ENCODE measurements at places on chromosomes 3 and 15.

DNA sequence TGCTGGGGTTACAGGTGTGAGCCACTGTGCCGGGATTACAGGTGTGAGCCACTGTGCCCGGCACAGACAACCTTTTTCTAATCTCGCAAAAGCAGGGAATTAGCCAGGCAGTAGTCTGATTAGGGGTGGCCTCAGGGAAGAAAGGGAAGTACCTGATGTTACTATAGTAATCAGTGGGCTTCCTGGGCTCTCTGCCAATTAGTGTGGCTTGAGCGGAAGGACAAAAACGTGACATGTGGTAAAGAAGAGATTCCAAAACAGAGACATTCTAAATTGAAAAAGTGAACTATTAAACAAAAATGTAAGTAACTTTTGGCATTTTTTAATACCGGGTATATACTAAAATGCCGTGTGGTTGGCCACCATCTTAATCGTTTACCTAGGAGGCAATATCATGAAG is 48.1 kb downstream of the CFAP20DC start:
- DNase-seq, result no peak

GRCh38 chr3:179076243-179077027 is 4.8 kb upstream of the ZMAT3 start:
- no peak for DNase-seq

DNA sequence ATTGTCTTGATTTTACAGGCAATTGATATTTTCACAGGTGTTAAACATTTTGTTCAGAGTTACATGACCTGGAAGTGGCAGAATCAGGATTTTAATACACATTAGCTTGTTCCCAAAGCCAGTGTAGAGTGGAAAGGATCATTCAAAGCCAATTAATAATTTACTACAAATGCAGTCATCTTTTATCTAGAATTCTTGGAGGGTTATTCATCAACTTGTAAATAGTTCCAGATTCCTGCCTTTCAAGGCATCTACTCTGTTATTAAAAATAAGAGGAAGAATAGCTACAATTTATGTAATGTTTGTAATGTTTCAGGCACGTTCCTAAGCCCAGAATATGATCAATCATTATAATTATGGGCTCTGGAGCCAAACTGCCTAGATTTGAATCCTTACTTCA is 358.5 kb downstream of the ZNF385D start:
- DNase-seq, result no peak

- no peak for DNase-seq
Observed at GRCh38 chr3:46503200-46503874, 5.6 kb downstream of the RTP3 start.

DNA sequence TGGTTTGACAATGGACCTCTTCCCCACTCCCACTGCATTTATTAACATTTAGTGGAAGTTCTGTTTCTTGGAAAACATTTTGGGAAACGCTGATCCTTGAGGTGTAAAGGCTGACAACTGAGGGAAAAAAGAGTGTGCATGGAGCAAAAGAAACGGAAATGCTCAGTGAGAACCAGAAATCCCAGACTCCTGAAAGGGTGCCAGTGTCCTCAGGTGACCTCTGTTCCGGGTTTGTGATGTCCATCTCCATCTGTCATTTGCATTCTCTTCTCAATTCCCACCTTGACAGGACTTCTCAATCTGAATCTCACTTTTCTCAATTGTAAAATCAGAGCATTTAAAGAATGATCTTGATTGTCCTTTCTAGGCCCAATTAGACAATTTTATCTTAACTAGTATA is 71.1 kb upstream of the FAM3D start:
- DNase-seq, result no peak

DNA sequence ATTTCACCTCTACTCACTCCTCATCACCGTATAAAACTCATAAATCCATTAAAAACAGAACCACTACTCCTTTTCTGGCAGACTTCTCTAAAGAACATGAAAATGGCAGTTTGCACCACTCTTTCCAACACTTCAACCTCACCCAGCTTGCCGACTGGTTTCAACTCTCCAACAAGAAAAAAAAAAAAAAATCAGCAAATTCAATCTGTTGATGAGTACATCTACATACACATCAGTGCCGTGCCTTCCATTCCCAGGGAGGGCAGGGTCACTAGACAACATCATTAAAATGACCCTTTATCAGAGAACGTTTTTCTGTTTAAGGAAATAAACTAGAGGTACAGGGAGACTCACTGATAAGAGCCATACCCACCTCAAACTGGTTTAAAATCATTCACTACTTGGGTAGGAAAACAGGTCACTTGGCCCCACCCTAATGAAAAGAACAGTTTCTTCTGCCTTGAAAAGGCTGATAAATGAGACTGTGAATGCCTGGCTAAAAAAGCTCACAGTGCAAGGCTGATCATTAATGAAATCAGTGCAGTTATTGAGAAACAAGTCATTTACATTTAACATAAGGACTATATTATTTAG is 6.0 kb downstream of the ANXA2 start:
- DNase-seq, result no peak

GRCh38 chr3:102682741-102683140 is 247.9 kb downstream of the ZPLD1 start:
- DNase-seq, result no peak

- no peak for DNase-seq
Observed at GRCh38 chr3:69232482-69232881, 110.1 kb upstream of the LMOD3 start.

DNA sequence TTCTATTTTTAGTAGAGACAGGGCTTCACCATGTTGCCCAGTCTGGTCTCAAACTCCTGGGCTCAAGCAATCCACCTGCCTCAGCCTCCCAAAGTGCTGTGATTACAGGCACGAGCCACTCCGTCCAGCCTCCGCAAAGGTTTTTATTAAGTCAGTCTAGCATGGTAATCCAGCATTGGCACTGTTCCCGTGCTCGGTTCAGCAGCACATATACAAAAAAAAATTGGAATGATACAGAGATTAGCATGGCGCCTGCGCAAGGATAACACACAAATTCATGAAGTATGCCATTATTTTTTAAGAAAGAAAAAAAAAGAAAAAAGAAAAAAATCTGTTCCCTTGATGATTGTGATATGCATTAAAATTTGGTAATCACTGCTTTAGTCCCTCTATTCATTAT is 8.5 kb downstream of the CKMT1A start:
- DNase-seq, result no peak

DNA sequence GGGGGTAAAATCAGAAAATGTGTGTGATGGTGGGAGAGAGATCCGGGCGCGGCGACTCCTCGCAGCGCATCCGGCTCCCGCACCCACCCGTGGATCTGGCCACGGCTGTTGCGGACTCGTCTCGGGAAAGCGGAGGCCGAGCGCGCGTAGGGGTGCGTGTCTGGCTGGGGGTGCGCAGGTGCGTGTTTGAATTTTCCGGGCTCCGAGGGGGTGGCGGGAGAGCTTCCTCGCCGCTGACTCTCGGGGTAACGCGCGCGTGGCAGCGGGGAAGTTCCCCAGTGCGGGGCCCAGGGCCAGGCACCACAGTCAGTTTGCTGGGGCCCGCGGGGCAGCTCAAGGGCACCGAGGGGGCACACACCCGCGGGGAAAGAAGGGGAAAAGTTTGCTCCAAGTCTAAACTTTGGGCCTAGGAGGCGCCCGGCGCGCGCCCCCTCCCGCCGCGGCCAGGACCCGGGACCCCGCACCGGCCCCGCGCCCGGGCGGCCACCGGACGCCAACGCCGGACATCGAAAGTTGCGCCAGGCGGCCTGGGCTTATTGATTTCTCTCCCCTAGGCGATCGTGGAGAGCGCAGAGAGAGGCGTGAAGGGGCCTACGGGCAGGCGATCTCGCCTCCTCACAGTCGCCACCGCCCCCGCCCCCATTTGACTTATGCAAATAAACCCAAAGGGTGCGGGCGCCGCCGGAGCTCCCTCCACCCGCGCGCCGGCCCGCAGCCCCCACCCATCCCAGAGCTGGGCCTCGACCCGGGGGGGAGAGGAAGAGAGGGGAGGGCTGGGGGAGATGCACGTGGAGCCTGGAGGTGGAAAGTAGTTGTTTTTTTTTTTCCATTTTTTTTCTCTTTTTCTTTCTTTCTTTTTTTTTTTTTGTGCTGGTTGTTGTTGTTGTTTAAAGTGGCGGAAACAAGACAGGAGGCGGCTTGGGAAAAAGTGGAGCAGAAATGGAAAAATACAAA is 639 bp downstream of the FOXP1 start:
- peak; percentile 75 for DNase-seq

- DNase-seq, result no peak
Observed at GRCh38 chr15:57675481-57676181, 30.9 kb upstream of the POLR2M start.

GRCh38 chr15:38127306-38127771 is 125.3 kb upstream of the SPRED1 start:
- no peak for DNase-seq

DNA sequence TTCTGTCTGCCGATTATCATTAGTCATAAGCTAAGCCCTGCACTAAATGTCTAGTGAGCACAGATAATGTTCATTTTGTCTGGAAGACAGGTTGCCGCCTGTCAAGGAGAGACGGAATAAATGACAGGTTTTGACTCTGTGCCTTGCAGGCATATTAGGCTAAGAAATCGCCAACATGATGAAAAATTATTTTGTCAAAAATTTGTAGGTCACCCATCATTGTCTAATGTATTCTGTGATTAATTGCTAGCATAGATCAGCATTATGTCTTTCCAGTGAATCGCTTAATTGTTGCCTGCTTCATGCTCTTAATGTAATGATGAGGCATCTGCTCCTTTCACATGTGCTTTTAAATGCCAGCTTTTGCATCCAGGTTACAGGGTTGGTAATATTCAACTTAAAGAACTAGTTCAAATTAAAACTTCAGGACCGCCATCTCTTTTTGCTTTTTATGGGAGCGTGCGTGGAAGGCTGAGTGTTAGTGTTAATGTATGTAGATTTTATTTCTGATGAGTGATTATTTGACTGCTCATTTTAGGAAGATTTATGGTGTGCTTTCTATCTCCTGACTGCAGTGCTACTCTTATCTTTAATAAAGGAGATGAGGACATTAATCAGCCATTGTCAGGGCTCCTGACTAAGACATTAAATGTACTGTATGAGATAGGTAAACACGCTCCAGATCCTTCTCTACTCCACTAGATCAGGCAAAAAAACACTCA is 120.8 kb upstream of the MEIS2 start:
- no peak for DNase-seq

GRCh38 chr3:111027868-111028267 is 43.7 kb upstream of the NECTIN3 start:
- no peak for DNase-seq

- DNase-seq, result no peak
Observed at GRCh38 chr3:87733671-87734367, 325.0 kb downstream of the CGGBP1 start.

DNA sequence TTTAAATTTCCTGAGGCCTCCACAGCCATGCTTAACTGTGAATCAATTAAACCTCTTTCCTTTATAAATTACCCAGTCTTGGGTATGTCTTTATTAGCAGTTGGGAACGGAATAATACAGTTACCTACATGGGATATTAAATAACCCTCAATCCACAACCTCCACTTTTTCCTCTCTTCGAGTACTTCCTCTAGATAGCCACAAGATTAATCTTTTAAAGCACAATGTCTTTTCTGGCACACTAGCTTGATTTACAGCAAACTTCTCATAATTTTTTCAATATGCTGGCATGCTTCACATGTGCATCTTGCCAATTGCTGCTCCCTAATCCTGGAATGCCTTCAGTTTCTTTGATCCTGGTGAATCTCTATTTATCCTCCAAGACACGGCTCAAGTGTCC is 92.2 kb downstream of the P2RY1 start:
- DNase-seq, result no peak

DNA sequence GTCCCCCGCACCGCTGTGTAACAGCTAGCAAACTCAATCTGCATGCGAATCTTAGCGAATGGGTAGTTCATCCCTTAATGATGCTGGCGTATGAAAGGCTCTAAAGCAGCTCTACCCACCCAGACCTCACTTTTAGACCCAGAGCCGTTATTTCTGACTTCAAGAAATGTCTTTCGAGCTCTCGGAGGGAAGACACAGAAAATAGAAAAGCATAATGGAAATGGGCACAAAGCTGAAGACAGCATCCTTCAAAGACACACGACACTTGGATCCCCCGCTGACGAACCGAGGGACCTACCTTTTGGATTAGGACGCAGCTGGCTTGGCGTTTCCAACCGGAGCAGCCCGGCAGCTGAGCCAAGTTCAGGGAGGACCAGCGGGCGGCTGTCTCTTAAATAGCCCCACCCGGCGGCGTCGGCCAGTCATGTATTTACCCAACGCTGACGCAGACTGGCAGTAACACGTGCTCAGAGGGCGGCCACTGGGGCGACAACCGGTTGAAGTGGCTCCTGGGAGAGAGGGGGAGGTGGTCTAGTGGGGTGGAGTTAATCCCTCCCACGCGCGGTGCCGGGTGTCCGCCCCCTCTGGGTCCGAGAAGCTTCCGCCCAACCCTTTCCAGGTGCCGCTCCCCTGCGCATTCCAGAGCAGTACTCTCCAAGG is 1.5 kb downstream of the CCK start:
- peak; percentile 3 for DNase-seq

- DNase-seq, result no peak
Observed at GRCh38 chr3:67018789-67019526, 20.9 kb downstream of the KBTBD8 start.

DNA sequence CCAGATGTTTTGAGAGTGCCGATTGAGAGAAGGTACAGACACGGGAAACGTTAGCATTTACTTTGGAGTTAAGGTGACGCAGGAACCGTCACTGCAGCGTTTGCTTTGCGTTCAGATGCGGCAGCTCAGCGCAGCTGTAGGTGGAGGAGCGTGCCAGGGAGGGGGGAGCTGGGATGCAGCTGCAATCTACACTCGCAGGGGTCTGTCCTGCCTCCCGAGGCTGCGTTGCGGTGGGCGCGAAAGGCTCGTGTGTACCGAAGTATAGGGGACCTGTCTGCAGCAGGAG is 425 bp upstream of the FYTTD1 start:
- no peak for DNase-seq

DNA sequence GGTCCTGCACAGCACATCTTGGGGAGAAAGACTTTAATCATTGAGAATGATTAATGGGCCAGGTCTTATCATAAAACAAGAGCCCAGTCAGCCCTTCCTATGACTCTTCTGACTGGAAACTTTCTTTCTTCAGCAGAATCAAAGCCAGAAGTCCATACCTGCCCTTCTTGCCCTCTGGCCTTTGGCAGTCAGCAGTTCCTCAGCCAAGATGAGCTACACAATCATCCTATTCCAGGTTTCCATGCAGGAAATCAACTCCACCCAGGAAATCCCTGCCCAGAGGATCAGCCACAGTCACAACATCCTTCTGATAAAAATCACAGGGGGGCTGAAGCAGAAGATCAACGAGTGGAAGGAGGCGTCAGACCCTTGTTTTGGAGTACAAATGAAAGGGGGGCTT is 26.9 kb downstream of the ZNF589 start:
- no peak for DNase-seq

- DNase-seq, result no peak
Observed at GRCh38 chr3:99868311-99868646, 50.6 kb downstream of the CMSS1 start.

Measured in stimulated activated CD4-positive, alpha-beta T cell treated with anti-CD3 and anti-CD28 coated beads, Interleukin-12 subunit alpha, Interleukin-12 subunit beta, amount 100 ng/mL, for 4 hours (primary cell).